ENCODE measurements at places on chromosomes 12 and 14.
A peak's percentile ranks its signal among the peaks of the same experiment; 100 is the strongest.

- DNase-seq, result no peak
These were observed 276.2 kb downstream of the EMP1 start for GRCh38 chr12:13472690-13473089.

- no peak for DNase-seq
These were observed 90.1 kb downstream of the STXBP6 start for GRCh38 chr14:24959791-24960331.

- DNase-seq, result no peak
These were observed 120.2 kb downstream of the MON2 start for GRCh38 chr12:62586850-62587249.

- DNase-seq, result no peak
These were observed 350.9 kb downstream of the C12orf75 start for GRCh38 chr12:105681341-105681740.

DNA sequence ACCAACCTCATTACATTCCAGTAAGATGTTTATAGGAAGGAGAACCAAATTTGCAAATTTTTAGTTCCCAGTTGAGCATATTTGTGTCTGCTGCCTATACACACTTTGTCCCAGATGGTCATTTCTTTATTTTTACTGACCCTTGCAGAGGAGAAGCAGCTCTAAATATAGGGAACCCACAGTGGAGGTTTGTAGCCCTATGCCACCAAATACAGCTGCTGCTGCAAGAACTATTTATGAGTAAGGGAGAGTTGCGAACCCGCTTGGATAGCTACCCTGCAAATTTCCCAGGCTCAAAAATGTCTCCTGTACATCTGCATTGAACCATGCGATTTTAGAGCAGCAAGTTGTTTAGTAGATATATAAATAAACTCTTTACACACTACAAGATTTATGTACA, 48.2 kb downstream of the NAV3 start:
- no peak for DNase-seq

DNA sequence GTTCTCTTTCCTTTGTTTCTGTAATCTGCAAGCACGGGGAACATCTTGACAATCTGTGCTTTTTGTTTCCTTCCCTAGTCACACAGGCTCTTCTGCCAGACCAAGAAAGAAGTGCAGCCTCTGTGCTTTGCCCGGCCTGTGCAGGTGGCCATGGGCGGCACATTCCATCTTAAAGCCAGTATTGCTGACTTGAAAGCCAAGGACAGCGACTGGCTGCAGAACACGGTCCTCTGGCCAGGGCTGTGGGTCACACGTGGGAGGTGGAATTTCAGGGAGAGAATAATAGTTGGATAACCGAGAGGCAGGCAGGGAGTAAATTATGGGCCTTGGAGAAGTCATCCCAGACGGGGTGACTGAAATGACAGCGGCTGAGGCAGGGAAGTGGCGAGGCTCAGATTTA, 24.8 kb downstream of the FNTB start:
- no peak for DNase-seq

DNA sequence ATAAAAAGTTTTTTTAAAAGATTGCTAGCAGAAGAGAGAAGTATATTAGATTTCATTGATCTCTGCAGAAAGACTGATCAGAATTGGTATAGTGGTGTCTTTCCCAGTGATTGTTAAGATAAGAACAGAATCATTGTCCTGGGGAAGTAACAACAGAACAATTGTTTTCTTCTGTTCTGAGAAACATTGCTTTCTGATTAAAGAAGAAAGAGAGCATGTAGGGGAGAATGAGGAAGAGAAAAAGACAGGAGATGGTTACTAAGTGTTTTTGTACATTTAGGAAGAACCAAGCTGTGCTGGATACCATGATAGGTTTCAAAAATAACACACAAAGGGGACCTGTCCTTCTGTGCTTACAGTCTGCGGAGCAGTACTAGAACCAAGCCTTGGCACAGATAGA, 5.0 kb downstream of the USP30 start:
- DNase-seq, result no peak

GRCh38 chr12:2622460-2622859, 172.3 kb upstream of the FKBP4 start:
- no peak for DNase-seq

DNA sequence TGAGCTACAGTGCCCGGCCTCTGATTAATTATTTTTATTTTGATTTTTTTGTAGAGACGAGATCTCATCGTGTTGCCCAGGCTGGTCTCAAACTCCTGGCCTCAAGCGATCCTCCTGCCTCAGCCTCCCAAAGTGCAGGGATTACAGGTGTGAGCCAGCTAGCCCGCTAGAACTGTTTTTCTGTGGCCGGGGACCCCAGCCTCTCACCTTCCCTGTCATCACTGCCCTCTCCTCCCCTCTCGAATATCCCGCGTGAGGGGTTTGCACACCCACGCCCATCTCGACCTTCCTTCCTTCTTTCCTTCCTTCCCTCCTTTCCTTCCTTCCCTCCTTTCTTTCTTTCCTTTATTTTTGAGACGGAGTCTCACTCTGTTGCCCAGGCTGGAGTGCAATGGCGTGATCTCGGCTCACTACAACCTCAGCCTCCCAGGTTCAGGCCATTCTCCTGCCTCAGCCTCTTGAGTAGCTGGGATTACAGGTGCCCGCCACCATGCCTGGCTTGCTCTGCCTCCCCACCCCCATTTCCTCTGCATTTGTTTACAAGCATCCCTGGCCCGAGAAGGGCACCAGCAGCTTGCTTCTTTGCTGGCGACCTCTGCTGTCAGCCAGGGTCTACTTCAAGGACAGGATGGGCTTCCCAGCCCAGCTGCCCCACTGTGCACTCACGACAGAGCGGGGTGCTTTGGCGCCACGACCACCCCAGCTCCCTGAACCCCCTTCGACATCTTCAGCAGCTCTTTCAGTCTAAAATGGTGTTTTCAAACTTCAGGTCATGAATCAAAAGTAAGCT, 4.3 kb upstream of the TRAF3 start:
- peak; percentile 50 for DNase-seq

DNA sequence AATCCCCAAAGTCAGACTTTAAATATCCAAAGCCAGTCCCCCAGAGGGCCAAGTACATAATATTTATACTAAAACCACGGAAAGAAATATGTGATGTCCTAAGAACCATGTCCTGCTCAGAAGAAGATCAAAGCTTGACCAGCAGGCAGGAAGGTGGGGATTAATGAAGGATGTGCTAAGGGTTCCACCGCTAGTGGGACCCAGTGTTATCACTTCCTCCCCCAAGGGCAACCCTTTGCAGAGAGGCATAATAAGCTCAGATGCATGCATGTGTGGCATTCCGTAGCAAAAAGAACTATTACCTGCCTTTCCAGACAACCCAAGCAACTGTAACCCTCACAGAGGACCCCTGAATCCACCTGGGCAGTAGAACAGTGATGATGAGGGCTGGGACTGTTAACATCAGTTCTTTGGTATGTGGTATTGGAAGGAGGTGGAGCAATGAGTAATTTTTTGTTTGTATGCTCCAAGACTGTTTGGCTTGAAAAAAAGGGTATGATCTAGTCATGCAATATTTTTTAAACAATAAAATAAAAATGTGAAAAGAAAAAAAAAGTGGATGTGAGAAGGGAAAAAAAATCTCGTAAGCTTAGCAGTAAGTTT, 71.7 kb upstream of the ETV6 start:
- DNase-seq, result no peak

DNA sequence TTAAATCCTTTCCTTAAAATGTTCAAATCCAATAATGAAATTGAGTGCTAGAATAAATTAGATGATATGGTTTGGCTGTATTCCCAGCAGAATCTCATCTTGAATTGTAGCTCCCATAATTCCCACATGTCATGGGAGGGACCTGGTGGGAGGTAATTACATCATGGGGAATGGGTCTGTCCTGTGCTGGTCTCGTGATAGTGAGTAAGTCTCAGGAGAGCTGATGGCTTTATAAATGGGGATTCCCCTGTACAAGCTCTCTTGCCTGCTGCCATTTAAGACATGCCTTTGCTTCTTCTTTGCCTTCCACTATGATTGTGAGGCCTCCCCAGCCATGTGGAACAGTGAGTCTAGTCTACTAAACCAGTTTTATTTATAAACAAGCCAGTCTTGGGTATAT, 508.5 kb downstream of the ETNK1 start:
- no peak for DNase-seq

DNA sequence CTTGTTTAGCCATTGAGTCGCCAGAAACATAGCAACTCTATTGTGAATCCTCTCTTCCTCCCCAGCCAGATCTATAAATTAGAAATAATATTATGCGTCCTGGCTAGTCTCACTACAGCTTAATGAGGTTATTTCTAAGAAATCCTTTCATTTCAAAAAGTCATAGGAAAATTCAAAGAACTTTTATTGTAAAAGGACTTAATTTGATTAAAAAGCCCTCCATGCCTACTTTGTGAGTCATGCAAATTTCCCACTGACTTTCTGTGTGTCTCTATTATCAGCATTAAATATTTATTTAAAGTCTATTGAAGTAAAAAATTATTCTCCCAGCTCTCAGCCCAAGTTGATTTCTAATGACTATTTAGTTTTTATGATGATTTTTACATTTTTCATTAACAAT, 160.7 kb downstream of the PHLDA1 start:
- DNase-seq, result no peak

GRCh38 chr12:12683725-12684124, 12.3 kb downstream of the GPR19 start:
- DNase-seq, result no peak

All from NCI-H1417 (cell line).